ENCODE measurements at places on chromosomes 16 and 17. TPM values are rescaled to one million over a fixed set of nuclear protein-coding genes. Genes with fewer than 3 reads are reported as not detected.

Gene TP53TG3C
- not detected for polyA plus RNA-seq

GRCh38 chr16:48274476-48274875, 27.1 kb upstream of the ABCC11 start:
- H3K36me3 ChIP-seq, result peaks cover 24% of the 10 kb centered on the region
- no peaks in the 10 kb centered on the region for H3K27me3 ChIP-seq
- H3K27ac ChIP-seq, result no peak overlapping the region
- no peaks in the 10 kb centered on the region for H3K4me1 ChIP-seq
- no peak overlapping the region for H3K4me3 ChIP-seq
- DNase-seq, result no peak

Gene KREMEN2
- polyA plus RNA-seq, result not detected

DNA sequence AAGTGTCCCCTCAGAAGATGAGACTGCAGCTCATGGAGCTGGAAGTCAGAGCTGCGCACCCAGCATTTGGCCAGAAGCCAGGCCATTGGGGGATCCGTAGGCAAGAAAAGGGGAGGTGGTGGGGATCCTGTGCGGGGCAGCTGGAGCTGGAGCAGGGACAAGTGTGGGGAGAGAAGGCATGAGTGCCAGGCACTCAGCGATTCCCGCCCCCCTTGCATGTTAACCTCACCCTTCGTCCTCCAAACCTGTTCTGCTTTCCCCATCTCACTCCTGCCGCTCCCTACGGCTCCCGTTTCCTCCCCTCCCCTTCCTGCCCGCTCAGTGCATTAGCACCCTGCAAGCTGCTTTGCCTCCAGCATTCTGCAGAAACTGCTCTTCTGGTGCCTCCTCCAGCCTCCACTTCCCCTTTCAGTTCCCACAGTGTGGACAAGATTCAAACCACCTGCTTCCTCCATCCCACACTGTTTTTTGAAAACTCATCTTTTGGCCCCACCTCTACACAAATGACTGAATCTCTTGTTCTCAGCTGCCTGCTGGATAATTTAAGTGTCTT, 5.6 kb downstream of the ALOX15 start:
- H3K4me1 ChIP-seq, result no peaks in the 10 kb centered on the region
- H3K27ac ChIP-seq, result no peak overlapping the region
- H3K36me3 ChIP-seq, result no peaks in the 10 kb centered on the region
- no peak overlapping the region for H3K4me3 ChIP-seq
- H3K27me3 ChIP-seq, result peaks cover 10% of the 10 kb centered on the region

DNA sequence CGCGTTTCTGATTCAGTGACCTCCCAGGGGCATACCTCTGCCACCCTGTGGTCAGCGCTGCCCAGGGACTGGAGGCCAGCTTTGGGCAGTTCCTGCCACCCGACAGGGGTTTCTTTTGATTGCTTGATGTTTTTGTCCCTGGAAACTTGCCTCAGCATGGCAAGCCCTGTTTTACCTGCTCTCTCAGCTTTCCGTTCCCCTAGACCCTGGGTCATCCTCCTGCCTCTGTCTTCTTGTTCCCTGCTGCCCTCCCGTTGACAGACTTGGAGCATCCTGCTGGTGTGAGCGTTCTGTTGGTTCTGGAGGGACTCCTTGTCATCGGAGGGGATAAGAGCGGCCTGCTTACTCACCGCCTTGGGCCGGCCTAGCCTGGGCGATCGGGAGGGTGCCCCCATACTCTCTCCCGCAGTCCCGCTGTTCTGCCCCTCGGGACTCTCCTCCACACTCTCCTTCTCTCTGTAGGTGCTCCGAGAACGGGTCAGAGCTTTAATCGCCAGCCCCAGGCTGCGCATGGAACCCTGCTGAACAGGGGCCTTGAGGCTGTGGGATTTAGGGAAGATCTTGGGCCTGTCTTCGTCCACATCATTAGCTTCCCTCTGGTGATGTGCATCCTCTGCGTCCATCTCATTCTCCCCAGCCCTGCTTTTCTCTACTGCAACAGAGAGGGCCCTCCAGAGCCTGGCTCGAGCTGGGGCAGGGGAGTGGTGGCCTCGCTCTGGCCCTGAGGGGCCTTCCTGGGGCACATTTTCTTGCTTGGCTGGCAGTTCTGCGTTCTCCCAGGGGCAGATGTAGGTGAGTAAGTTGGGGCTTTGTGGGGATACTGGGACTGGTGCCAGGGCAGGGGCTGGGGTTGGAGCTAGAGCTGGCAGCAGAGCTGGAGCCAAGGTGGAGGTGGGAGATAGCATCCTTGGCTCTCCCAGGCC, 13.7 kb downstream of the GPR179 start:
- no peak overlapping the region for H3K27ac ChIP-seq
- no peaks in the 10 kb centered on the region for H3K36me3 ChIP-seq
- H3K4me3 ChIP-seq, result no peak overlapping the region
- no peaks in the 10 kb centered on the region for H3K4me1 ChIP-seq
- no peaks in the 10 kb centered on the region for H3K27me3 ChIP-seq
- DNase-seq, result no peak

DNA sequence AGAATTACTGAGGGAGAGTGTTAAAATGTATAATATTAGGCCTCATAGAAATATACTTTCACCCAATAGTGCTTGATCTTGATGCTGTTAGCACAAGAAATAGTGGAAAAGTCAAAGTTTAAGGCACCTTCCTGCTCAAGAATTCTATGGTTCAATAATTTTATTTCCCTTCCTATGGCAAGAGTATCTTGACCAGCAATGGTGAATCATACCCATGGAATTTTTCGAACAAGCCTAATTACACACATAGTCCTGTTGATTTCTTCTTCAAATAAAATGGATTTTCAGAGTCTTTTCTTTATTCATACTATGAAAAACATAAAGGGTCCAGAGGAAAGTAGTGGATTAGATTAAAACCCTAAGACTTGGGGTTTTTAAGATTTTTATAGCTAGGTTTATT, 810.6 kb downstream of the CDH11 start:
- H3K27ac ChIP-seq, result no peak overlapping the region
- no peaks in the 10 kb centered on the region for H3K27me3 ChIP-seq
- DNase-seq, result no peak
